Bladder microvascular endothelial cell (primary cell): ENCODE measurements at places on chromosomes 1 and 21. TPM values are rescaled to one million over a fixed set of nuclear protein-coding genes. Genes with fewer than 3 reads are reported as not detected.

OLFML3 gene
- 1.6 and 18.5 TPM in 2 replicates for total RNA-seq

DNASE2B gene
- total RNA-seq: under 0.01 TPM in 1 of 2 replicates, not detected in the other

ABCG1 gene
- total RNA-seq: 38.2 and 107 TPM in 2 replicates

RXFP4 gene
- total RNA-seq: 0.06 and 0.16 TPM in 2 replicates
